ENCODE measurements at places on chromosomes 2 and 18.

- no peak for DNase-seq
Observed at GRCh38 chr2:205565142-205565522, 117.2 kb upstream of the NRP2 start.

- DNase-seq, result no peak
Observed at GRCh38 chr2:120995152-120995551, 259.5 kb downstream of the GLI2 start.

DNA sequence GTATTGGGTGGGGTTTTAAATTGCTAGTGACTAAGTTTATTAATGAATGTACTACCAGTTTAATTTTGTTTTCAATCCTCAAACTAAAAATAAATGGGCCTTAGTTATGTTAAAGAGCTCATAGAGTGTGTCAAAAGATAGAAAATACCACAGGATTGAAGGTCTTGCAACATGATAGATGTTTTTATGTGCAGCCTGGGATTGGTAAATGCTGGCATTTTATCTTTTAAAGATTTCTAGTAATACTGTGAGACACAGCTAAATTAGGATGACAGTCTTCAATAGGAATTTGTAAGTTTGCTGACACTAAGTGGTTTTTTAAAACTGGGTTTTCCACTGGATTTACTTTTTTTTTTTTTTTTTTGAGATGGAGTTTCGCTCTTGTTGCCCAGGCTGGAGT, 122.3 kb downstream of the HAUS1 start:
- DNase-seq, result no peak

DNA sequence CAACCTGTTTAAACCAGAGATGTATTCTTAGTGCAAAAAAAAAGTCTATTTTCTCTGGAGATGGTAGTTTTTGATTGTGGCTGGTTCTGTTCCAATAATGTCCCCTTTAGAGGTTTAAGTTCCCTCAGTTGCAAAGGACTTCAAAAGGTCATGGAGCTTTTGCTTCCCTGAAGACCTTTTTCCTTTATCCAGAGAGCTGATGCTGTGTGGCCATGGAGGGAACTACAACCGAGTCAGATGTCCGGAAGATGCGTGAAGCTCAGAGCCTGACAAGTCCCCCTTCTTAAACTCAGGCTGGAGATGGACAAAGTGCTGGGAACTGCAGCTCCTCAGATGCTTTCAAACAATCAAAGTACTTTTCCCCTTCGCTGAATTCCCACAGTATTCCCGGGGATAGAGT, 176.1 kb downstream of the TMEM18 start:
- no peak for DNase-seq

- no peak for DNase-seq
Observed at GRCh38 chr2:37011130-37011529, 44.8 kb upstream of the STRN start.

DNA sequence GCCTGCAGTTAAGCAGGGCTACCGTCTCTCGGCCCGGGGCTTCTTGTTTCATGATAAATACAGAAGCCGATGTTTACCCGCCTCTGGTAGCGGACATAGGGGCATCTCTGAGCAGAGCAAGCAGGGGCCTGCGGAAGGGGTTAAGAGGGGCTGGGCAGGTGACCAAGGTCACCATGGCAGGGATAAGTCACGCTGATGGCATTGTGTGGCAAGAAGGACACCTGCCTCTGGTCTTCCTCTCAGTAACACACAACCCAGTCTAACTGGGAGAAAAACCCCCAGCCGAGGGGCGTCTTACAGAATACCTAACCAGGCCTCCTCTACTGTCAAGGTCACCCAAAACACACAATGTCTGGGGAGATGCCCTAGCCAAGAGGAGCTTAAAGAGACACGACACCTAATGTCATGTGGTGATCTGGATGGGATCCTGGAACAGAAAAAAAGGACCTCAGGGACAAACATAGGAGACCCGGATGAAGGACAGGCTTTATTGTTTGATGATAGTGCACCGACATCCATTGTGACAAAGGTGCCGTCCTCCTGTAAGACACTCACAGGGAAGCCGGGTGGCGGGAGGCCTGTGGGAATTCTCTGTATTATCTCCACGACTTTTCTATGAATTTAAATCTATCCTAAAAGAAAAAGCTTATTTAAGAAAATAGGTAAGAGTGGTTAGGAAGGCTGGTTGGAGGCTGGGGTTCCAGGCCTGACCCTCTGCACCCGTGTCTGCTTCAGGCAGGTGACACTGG, 24.8 kb downstream of the SH3BP4 start:
- DNase-seq, result no peak

DNA sequence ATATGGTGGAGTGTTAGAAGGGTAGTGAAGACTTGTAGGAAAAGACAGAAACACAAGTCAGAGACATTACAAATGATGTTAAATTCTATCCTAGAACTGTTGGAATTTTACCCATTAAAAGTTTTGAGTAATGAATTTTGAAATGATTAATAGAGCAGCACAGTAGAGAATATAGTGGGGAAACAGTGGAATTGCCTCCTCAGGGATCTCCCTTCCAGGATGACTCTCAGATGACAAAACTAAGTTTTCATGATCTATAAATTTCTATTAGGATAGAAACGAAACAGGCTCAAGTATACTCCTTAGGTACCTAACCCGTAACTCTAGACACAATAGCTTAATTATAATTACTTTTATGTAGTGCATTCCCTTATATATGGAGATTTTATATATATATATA, 86.7 kb downstream of the DPP4 start:
- no peak for DNase-seq

DNA sequence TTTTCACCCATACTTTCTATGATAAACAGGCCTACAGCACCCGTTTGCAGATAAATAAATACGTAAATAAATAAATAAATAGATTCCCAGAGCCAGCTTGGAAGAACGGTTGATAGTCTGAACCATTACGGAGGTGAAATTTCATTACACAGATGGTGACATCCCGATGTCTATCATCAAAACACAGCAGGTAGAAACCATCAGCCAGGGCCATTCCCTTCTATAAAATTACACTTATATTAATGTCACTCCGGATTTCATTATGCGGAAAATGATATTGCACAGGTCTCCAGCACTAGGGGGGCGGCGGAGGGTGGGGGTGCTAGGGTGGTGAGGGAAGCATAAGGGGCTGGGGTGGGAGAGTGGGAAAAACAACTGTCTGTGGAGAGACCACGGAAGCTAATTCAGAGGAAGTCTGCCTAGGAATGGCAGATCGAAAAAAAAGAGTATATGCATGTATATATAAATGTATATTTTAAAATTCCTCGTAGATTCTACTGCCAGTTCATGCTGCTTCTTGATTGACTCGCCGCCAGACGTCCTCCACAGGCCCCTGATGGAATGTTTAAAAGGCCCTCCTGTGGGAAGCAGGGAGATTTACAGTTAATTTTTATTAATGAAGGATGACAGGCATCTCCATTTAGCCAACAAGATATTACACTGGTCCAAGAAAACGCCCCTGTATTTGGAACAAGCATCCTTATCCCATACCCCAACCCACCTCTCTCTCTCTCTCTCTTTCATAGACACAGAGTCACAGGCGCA, 1906.0 kb upstream of the PIK3C3 start:
- no peak for DNase-seq

DNA sequence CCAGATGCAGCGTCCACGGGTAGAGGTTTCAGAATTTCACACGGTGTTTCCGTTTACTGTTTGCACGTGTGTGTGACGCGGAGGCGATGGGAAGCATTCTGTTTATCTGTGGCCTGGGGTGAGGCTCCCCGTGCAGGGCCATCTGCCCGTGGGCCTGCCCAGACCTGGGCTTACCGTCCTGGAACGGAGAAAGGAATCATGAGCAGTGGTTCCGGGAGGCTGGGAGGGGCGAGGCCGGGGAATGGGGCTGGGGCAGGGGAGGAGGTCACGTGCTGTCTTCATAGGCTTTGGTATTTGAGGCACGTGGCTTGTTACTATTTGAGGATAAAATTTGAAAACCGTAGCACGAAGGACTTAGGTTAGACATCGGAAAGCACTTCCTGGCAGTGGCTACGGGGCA, 77.9 kb downstream of the RTP5 start:
- no peak for DNase-seq

DNA sequence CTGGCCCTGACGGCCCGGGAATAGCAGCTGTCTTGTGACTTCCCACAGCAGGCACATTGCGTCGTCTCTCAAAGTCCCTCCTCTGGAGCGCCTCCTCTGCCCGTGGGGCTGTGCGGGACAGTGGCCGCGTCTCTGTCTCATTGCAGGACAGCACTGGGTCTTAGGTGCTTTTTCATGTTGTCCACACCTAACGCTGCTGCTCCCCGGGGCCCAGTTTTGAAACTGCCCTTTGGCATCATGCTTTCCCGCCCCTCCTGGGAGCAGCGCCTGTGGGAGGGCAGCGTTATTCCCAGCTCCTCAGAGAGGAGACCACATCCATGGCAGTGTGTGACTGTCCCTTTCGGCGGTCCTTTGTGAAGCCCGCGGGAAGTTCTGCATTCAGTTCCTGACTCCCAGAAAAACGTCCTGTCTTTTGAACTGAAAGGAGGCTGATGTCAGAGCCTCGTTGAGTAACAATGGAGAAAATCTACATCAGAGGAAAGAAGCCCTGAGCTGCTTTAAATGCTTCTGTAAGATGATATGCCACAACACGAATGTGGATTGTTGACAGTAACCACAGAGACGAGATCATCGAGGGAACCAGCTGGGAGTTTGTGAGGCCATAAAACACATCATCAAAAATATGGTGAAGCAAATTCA, 226.0 kb downstream of the FAM210A start:
- DNase-seq, result no peak

GRCh38 chr2:238520359-238520886, 93.7 kb downstream of the ASB1 start:
- no peak for DNase-seq

- DNase-seq, result no peak
Observed at GRCh38 chr2:219284501-219285372, 5.6 kb downstream of the DNAJB2 start.

All from stimulated activated CD8-positive, alpha-beta memory T cell treated with anti-CD3 and anti-CD28 coated beads, Interleukin-12 subunit alpha, Interleukin-12 subunit beta, amount 100 ng/mL, for 1 hour (primary cell).